Activated naive CD4-positive, alpha-beta T cell treated with anti-CD3 and anti-CD28 coated beads for 36 hours (primary cell): ENCODE measurements at places on chromosomes 3 and 15. TPM values are rescaled to one million over a fixed set of nuclear protein-coding genes. Genes with fewer than 3 reads are reported as not detected.
A peak's percentile ranks its signal among the peaks of the same experiment; 100 is the strongest.

GPR149 gene
- not detected for total RNA-seq

DNA sequence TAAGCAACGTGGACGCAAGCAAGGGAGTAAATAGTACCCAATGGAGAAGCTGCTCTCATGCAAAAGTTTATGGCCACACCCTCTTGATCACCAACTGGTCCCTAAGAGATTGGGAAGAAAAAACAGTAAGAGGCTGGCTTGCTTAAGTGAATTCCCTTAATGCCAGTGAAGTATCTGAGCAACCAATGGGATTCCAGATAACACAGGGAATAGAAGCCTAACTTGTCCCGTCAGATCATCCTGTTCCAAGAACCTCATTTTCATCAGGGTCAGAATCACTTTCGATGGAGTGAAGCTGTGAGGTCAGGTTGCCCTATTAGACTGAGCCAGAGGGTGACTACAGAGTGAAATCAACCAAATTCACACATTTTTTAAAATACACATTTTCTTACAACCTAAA, 104.3 kb downstream of the CD47 start:
- no peak overlapping the region for H3K27ac ChIP-seq
- H3K4me3 ChIP-seq = no peak overlapping the region
- peaks cover 18% of the 10 kb centered on the region for H3K4me1 ChIP-seq
- no peaks in the 10 kb centered on the region for H3K36me3 ChIP-seq
- no peaks in the 10 kb centered on the region for H3K27me3 ChIP-seq

GRCh38 chr3:89372456-89372855, 265.0 kb downstream of the EPHA3 start:
- H3K27ac ChIP-seq = no peak overlapping the region
- H3K4me3 ChIP-seq = no peak overlapping the region
- DNase-seq = no peak
- no peaks in the 10 kb centered on the region for H3K27me3 ChIP-seq

DNA sequence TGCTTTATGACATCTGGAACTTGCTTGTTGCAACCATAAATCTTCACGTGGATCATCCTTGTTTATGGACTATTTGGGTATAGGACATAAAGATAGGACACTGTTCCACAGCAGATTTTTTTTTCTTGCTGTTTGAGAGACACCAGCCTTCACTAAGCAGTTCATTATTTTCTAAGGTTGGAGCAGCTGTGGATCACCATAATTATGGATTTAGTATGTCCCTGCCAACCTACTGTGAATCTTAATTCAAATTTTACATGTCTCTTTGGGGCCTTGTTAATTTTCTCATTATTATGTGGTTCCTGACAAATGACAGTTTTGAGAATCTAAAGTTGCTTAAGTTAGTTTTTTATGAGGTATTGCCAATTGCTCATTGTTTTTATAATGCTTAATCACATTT, 161.2 kb downstream of the B3GALNT1 start:
- no peaks in the 10 kb centered on the region for H3K27me3 ChIP-seq
- DNase-seq = no peak
- H3K4me1 ChIP-seq = no peaks in the 10 kb centered on the region
- no peak overlapping the region for H3K4me3 ChIP-seq
- no peaks in the 10 kb centered on the region for H3K36me3 ChIP-seq

DNA sequence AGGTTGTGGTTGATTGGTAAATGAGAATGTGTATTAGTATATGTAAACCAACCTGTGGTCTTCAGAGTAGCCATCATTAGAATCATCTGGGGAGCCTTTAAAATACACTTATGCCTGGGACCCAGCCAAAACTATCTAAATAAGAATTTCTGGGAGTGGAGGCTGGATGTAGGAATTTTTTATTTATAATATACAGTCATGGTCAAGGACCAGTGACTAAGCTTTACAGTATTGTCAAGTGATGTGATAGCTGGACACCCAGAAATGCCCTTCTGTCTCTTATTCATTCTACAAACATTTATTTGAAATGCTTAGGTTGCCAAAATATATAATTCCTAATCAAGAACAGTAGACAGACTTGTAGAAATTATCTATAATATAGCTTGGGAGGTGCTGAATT, 132.2 kb downstream of the MBNL1 start:
- peaks cover 17% of the 10 kb centered on the region for H3K36me3 ChIP-seq
- peak overlapping the region; percentile 43 for H3K27ac ChIP-seq
- H3K4me1 ChIP-seq = peaks cover 83% of the 10 kb centered on the region
- H3K4me3 ChIP-seq = no peak overlapping the region
- no peaks in the 10 kb centered on the region for H3K27me3 ChIP-seq

DUSP7 gene
- total RNA-seq = 8.2 TPM

CCR3 gene
- total RNA-seq = not detected

CADPS gene
- not detected for total RNA-seq

GRCh38 chr15:91200101-91200754, 100.2 kb downstream of the SV2B start:
- DNase-seq = no peak
- no peaks in the 10 kb centered on the region for H3K4me1 ChIP-seq
- no peak overlapping the region for H3K27ac ChIP-seq
- no peaks in the 10 kb centered on the region for H3K27me3 ChIP-seq

GRCh38 chr3:152620395-152620794, 214.5 kb upstream of the P2RY1 start:
- no peak for DNase-seq
- no peaks in the 10 kb centered on the region for H3K36me3 ChIP-seq
- H3K27ac ChIP-seq = no peak overlapping the region
- no peaks in the 10 kb centered on the region for H3K4me1 ChIP-seq
- no peak overlapping the region for H3K4me3 ChIP-seq
- peaks cover 2% of the 10 kb centered on the region for H3K27me3 ChIP-seq

DNA sequence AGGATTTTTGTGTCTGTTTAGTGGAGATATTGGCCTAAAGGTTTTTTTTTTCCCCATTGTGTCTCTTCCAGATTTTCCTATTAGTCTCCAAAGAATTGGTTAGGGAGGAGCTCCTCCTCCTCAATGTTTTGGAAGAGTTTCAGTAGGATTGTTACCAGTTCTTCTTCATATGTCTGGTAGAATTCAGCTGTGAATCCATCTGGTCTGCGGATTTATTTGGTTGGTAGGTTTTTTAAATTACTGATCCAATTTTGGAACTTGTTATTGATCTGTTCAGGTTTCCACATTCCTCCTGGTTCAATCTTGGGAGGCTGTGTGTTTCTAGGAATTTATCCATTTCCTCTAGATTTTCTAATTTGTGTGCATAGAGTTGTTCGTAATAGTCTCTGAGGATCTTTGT, 222.2 kb downstream of the CLSTN2 start:
- peaks cover 2% of the 10 kb centered on the region for H3K27me3 ChIP-seq
- DNase-seq = no peak
- no peak overlapping the region for H3K27ac ChIP-seq

DNA sequence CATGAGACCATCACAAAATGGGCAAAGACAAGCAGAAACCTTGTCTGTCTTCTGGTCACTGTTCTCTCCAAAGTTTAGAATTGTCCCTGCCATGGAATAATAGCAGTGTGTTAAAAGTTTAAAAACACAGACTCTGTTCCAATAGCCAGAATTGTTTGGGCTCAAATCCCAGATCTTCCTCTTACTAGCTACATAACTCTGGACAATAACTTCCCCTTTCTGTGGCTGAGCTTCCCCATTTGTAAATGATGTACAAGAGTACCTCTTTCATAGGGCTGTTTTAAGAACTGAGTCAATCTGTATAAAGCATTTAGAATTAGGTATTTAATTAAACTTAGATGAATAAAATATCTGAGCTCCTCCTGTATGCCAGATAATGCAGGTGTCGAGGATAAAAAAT, 623.0 kb downstream of the NTRK3 start:
- H3K27me3 ChIP-seq = no peaks in the 10 kb centered on the region
- no peak overlapping the region for H3K27ac ChIP-seq
- no peak overlapping the region for H3K4me3 ChIP-seq

GRCh38 chr3:107956991-107957900, 133.6 kb downstream of the CD47 start:
- DNase-seq = no peak
- H3K27me3 ChIP-seq = no peaks in the 10 kb centered on the region
- H3K4me3 ChIP-seq = no peak overlapping the region
- H3K36me3 ChIP-seq = no peaks in the 10 kb centered on the region
- H3K4me1 ChIP-seq = peaks cover 27% of the 10 kb centered on the region

DNA sequence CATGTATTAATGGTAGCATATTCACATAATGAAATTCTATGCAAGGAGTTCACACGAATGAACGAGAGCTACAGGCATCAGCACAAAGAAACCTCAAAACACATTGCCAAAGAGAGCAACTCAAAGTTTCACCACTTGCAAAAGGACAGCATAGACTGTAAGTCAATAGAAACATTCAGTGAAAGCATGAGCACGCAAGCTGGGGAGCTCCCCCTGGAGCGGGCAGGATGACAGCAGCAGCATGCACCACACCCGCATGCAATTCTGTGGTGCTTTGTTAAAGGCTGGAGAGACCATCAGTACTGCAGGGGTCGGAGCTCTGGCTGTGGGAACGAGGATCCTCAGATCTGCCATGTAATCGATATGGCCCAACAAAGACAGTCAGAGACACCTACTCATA, 18.7 kb downstream of the OCA2 start:
- H3K36me3 ChIP-seq = no peaks in the 10 kb centered on the region
- H3K4me1 ChIP-seq = no peaks in the 10 kb centered on the region
- peaks cover 11% of the 10 kb centered on the region for H3K27me3 ChIP-seq
- no peak for DNase-seq

DNA sequence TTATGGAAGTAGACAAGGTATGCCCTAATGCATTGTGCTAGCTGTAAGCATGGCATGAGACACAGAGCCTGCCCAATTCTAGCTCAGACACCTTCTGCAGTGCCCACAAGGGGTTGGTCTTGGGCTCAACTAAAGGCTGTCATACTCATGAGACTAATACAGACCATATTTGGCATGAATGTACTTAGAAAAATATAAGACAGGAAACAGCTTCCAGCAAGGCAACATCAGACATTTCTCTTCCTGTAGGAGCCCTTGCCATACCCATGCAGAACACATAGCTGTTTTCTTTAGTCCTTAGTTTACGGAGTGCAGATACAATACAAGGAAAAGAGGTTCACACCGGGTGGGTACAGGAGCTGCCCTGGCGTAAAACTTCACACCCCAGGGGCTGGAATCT, 30.5 kb upstream of the NR1I2 start:
- no peak overlapping the region for H3K27ac ChIP-seq
- H3K36me3 ChIP-seq = no peaks in the 10 kb centered on the region
- no peak overlapping the region for H3K4me3 ChIP-seq
